ENCODE measurements at places on chromosomes 2 and 18.

DNA sequence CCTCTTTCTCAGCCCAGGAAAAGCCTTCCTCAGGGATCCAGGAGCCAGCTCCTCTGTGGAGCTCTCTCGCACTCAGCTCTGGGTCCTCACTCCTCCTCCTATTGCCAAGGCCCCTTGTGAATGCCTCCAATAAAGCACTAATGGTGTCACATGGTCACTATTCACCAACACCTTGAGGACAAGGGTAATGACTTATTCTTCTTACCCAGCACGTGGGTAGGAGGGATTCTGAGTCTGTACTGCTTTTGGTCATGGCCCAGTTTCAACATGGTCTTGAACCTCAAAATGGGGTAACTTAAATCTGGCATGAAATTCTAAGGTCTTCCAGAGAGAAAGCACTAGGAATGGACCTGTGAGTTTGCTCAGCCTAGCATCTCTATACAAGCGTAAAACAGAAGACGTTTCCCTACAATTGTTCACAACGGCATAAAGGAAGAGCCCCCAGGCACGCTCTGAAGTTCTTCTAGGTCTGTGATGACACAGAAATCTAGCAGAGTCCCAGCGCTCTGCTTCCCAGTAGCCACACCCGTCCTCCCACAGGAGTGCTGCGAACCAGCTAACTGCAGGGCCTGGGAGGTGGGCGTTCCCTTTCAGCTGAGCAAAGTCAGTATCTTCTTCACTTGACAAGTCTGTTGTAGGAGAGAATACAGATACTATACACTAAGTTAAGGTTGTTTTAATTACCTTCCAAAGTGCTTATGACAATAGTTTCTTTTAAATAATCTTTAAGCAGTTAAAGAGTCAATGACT lies 14.6 kb upstream of the KIDINS220 start:
- DNase-seq, result peak; percentile 14

GRCh38 chr2:16727256-16727655 lies 61.6 kb upstream of the CYRIA start:
- DNase-seq, result no peak

DNA sequence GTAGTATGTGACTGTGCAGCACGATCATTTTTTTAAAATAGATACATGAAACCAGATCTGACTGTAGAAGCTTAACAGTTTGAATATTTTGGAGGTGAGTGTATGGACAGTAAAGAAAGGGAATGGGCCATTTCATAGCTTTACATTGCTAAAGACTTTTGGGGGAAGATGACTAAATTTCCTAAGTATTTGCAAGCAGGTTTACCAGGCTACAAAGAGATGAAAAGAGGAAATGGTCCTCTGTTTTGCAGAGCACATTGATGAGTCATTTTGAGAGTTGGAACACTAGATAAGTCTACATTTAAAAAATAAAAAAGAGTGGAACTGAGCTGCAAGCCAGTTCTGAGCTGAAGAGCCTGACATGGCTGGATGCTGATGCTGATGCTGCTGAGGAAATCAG lies 115.7 kb upstream of the LRATD1 start:
- DNase-seq, result no peak

- no peak for DNase-seq
Observed at GRCh38 chr2:146240391-146240790, 1604.4 kb upstream of the ACVR2A start.

DNA sequence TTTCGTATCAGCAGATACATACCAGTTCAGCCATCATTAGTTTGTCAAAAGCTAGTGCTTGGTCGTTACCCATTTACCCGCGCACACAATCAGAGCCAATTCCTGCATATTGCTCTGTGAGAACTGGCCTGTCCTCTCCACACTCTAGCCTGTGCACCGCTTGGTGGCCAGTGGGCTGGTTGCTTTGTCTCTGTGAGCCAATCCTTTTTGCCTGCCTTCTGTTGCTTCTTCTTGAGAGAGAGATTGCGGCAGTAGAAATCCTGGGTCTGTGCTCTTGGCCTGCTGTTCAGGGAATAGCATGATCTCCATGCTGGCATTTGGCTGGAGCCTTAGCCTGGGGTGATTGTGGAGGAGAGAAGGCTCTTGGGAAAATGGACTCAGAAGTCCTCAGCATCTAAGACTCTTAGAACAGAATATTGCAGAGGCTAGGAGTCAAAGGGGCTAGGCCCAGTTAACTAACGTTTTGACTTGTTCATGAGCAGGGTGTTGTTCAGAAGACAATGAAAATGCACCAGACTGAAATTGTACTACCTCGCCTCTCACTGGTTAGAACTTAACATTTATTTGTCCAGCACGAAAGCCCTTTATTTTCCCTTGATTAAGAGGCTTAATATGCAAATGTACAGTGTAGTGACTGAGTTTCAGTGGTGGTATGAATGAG lies 37.1 kb downstream of the MAP4K4 start:
- DNase-seq, result no peak

GRCh38 chr2:147382322-147382948 lies 462.4 kb upstream of the ACVR2A start:
- DNase-seq, result no peak
